ENCODE measurements at places on chromosomes 11 and 22. TPM values are rescaled to one million over a fixed set of nuclear protein-coding genes. Genes with fewer than 3 reads are reported as not detected.

Gene PRCP
- 25.6 TPM for total RNA-seq

DNA sequence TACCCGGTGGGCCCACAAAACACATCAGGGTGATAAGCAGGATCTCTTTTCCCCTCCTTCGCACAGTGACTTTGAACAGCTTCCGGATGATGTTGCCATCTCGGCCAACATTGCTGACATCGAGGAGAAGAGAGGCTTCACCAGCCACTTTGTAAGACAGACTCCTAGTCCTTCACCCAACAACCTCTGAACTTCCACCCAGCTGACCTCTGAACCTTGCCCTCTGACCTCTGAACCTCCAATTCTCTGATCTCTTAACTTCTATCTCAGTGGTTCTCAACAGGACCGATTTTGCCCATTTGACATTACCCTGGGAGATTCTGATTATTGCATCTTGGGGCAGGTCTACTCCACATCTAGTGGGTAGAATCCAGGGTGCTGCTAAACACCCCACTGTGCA, 3.2 kb downstream of the NCF4 start:
- no peak overlapping the region for H3K27ac ChIP-seq
- no peak for DNase-seq
- no peak overlapping the region for H3K4me3 ChIP-seq

GRCh38 chr11:2138068-2138430, 1.1 kb downstream of the IGF2 start:
- H3K27me3 ChIP-seq, result peaks cover 69% of the 10 kb centered on the region
- no peak overlapping the region for H3K4me3 ChIP-seq
- no peak overlapping the region for H3K27ac ChIP-seq
- no peak for DNase-seq
- H3K36me3 ChIP-seq, result no peaks in the 10 kb centered on the region

Gene BBOX1
- not detected for total RNA-seq

- H3K27me3 ChIP-seq, result peaks cover 3% of the 10 kb centered on the region
- H3K36me3 ChIP-seq, result peaks cover 4% of the 10 kb centered on the region
- no peak for DNase-seq
- no peak overlapping the region for H3K27ac ChIP-seq
- H3K4me3 ChIP-seq, result no peak overlapping the region
Measured at GRCh38 chr22:26770624-26771023, 113.2 kb downstream of the MIAT start.

DNA sequence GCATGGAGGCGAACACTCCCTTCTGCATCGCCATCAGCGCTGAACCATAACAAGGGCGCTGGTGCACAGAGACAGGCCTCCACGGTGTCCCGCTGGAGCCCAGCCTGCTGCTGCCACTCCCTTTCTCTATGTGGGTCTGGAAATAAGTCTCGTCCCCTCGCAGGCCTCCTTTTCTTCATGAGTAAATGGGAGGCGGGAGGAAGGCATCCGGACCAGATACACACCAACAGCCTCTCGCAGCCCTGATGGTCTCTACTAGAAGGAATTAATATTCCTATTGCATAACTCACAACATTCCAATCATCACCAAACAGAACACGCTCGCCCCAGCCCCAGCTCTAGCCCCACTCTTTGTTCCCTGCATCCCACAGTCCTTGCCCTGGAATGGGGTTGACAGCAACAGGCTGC, 14.9 kb downstream of the RASD2 start:
- no peak for DNase-seq
- H3K4me1 ChIP-seq, result peaks cover 17% of the 10 kb centered on the region
- no peak overlapping the region for H3K27ac ChIP-seq
- peaks cover 11% of the 10 kb centered on the region for H3K27me3 ChIP-seq

DNA sequence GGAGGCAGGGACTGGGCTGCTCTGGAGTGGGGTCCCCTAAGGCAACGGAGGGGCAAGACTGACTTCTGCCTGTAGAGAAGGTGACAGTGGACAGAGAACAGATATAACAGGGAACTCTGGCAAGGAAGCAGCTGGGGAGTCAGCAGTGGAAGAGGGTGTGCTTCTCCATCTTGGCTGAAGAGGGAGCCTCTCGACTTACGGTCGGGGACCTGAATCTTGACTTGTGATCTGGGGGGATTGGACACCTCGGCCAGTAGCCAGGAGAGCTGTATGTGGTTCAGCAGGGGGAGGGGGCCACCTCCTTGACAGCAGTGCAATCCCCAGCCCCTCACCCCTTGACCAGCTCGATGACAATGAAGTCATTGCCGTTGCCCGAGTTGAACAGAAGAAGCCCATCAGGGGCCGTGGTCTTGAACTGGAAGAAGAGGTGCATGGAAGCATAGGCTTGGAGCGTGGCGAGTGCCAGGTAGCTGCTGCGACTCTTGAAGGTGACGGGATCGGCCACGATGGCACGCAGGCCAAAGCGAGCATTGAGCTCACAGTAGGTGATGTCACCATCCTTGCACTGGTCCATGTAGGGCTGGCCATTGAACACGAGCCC, 60.0 kb downstream of the SLC22A12 start:
- peaks cover 14% of the 10 kb centered on the region for H3K27me3 ChIP-seq
- no peak overlapping the region for H3K27ac ChIP-seq
- H3K4me1 ChIP-seq, result peaks cover 2% of the 10 kb centered on the region
- no peak for DNase-seq
- no peaks in the 10 kb centered on the region for H3K36me3 ChIP-seq

DNA sequence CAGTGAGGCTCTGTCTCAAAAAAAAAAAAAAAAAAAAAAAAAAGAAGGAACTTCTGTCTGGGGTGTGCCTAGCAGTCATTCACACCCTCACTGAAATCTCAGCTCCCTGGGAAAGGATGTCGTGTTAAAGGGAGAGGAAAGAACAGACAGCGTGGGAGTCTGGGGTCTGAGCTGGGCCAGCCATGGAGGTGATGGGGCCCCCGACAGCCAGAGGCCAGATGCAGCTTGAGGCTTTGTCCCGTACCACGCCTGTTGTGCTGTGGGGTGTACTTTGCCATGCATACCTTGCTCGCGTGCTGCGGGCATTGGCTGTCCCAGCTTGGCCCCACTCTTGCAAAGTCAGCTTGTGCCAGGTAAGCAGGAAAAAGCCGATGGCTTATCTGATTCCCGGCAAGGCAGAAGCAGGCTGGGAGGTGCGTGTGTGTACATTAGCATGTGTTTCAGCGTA, 4.6 kb downstream of the SYT12 start:
- no peaks in the 10 kb centered on the region for H3K36me3 ChIP-seq
- no peak overlapping the region for H3K27ac ChIP-seq
- H3K4me1 ChIP-seq, result peaks cover 13% of the 10 kb centered on the region
- H3K27me3 ChIP-seq, result peaks cover 67% of the 10 kb centered on the region
- no peak overlapping the region for H3K4me3 ChIP-seq

Gene RASSF10
- total RNA-seq, result not detected

DNA sequence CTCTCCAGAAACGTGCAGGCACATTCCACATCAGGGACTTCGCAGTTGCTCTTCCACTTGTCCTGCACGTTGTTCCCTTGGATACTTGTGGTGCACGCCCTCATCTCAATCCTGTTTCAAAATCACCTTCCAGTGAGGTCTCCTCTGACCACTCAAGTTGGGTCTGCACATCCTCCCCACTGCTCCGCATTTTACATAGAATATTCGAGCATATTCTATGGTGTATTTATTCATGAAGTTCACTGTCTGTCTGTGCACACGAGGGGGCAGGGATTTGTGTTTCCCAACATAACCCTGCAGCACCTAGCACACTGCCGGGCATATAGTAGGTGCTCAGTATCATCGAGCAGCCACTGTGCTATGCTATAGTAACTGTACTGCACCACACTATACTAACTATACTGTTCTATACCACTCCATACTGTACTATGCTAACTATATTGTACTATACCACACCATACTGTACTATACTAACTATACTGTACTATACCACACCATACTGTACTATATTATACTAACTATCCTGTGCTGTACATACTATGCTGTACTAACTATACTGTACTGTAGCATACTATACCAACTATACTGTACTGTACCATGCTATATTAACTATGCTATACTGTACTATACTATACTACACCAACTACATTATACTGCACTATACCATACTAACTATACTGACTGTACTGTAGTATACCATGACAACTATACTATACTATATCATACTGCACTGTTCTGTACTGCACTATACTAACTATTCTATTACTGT, 30.3 kb downstream of the ELF5 start:
- DNase-seq, result no peak
- H3K27me3 ChIP-seq, result peaks cover 16% of the 10 kb centered on the region
- no peak overlapping the region for H3K4me3 ChIP-seq
- no peaks in the 10 kb centered on the region for H3K36me3 ChIP-seq

- no peak overlapping the region for H3K4me3 ChIP-seq
- H3K4me1 ChIP-seq, result no peaks in the 10 kb centered on the region
- no peak overlapping the region for H3K27ac ChIP-seq
- H3K36me3 ChIP-seq, result no peaks in the 10 kb centered on the region
- H3K27me3 ChIP-seq, result peaks cover 4% of the 10 kb centered on the region
Measured at GRCh38 chr11:86930957-86931547, 24.1 kb downstream of the FZD4 start.

DNA sequence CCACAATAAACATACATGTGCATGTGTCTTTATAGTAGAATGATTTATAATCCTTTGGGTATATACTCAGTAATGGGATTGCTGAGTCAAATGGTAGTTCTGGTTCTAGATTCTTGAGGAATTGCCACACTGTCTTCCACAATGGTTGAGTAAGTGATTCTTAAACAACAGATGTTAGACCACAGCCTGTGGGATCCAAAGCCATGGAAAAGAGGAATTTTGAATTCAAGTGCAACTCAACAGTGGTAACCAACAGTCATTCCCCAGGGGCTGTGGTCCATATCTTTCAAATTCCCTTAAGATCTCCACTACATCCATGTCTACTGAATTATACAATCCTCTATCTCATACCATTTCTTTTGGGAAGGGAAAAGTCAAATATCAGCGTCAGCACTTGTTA, 321.5 kb downstream of the LARGE1 start:
- H3K36me3 ChIP-seq, result no peaks in the 10 kb centered on the region
- no peak for DNase-seq
- no peaks in the 10 kb centered on the region for H3K27me3 ChIP-seq
- no peaks in the 10 kb centered on the region for H3K4me1 ChIP-seq
- H3K4me3 ChIP-seq, result no peak overlapping the region

Gene TMA7B
- 8.5 TPM for total RNA-seq

- no peaks in the 10 kb centered on the region for H3K36me3 ChIP-seq
- H3K4me3 ChIP-seq, result no peak overlapping the region
- H3K4me1 ChIP-seq, result no peaks in the 10 kb centered on the region
- DNase-seq, result no peak
Measured at GRCh38 chr11:45756384-45757010, 48.5 kb upstream of the SLC35C1 start.

DNA sequence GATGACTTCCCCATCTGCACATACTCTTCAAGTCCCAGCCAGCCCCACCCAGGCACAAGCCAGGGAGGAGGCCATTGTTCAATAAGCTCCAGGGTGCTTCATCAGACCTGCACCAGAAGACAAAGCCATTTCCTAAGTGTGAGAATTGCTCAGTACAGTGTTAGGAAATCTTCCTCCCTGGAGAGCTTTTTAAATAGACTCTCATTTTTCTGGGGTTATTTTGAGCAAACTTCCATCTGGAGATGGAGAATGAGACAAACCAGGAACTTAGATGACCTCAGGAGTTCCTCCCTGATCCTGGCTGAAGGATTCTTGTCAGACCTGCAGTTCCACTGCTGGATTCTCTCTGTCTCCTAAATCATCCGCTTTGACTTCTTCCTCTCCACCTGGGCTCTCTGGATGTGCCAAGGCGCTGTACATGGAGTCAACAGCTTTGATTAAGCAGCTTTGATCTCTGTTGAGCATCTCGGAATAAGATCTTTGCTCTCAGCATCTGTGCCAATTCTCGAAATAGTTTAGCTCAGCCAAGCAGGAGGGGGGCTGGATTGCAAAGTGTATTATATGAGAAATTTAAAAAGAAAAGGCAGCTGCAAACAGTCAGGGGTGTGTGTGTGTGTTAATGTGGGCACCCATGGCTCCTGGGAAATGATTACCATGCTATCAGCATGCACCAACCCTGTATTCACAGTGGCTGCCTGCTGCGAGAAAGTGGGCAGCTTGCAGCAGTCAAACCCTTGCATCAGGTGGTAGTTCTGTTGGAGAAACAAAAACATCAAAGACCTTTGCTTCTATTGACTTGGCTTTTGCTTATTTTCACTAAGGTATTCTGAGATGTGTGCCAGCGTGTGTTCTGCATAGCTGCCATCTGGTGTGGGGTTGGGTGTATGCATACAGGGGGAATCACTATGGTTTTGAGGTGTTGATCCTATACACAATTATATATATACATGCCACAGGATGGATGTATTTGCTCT, 70.2 kb upstream of the NAV2 start:
- H3K27ac ChIP-seq, result no peak overlapping the region
- H3K4me3 ChIP-seq, result no peak overlapping the region
- no peak for DNase-seq
- H3K27me3 ChIP-seq, result peaks cover 2% of the 10 kb centered on the region
- no peaks in the 10 kb centered on the region for H3K4me1 ChIP-seq

GRCh38 chr22:36986242-36986821, 32.9 kb downstream of the TST start:
- DNase-seq, result no peak
- H3K27me3 ChIP-seq, result peaks cover 30% of the 10 kb centered on the region
- no peak overlapping the region for H3K27ac ChIP-seq

GRCh38 chr11:66719111-66719872, 9.7 kb downstream of the SPTBN2 start:
- H3K4me3 ChIP-seq, result no peak overlapping the region
- H3K36me3 ChIP-seq, result no peaks in the 10 kb centered on the region
- no peak overlapping the region for H3K27ac ChIP-seq
- H3K27me3 ChIP-seq, result peaks cover 16% of the 10 kb centered on the region

Gene ANKK1
- total RNA-seq, result 2.4 TPM

DNA sequence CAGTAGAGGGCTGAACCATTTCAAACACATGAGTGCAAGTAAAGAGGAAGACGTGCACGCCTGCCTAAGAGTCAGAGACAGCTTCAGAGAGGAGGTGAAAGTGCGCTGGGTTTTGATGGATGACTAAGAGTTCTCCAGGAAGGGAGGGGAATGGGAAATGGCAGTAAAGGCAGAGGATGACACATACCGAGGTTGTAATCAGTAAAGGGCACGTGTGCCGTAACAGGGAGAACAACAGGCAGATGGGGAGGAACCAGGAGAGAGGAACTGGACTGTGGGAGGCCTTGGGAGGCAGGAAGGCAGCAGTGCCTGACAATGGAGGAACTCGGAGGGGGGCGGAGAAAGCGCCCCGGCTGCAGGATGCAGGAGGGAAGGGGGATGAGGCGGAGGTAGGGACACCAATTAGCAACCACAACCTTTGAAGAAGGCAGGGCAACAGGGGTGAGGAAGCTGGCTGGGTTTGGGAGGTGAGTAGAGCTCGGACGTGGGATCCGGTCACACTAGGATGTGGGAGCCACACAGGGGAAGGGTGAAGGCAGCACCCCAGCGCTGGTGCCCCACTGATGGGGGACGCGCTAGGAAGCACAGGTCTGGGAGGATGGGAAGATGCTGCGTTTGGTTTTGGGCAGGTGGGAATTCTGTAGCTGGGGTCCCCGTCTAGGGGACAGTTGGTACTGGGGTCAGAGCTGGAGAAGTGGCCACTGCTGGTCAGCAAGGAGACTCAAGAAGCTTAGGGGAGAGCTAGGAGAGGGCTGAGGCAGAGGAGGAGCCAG, 67.4 kb downstream of the SCUBE1 start:
- H3K36me3 ChIP-seq, result no peaks in the 10 kb centered on the region
- no peak overlapping the region for H3K27ac ChIP-seq

Measured in activated naive CD8-positive, alpha-beta T cell treated with anti-CD3 and anti-CD28 coated beads, Interleukin-2, amount 10 ng/mL, durations not matched to agents 7 days and 5 days (primary cell).